AG08395 (cell line): ENCODE measurements at places on chromosomes 4 and X.
A peak's percentile ranks its signal among the peaks of the same experiment; 100 is the strongest.

DNA sequence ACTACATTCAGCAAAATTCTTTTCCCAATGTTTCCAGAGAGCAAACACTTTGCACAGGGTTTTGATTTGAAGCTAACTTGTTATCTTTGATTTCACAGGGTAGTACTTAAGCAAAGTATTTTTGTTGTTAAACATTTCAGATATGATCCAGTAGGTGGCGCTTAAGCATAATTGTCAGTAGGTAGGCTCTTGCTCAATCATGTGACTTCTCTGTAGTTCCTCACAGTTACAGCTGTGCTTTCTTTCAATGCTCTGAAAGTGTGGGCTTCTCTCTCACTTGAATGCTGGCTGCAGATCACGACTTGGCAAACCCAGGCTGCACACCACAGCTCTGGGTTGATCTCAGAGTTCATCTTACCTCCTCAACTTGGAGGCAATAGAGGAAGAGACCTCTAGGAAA, 1016.5 kb downstream of the SH3BGRL start:
- DNase-seq = peak; percentile 5

DNA sequence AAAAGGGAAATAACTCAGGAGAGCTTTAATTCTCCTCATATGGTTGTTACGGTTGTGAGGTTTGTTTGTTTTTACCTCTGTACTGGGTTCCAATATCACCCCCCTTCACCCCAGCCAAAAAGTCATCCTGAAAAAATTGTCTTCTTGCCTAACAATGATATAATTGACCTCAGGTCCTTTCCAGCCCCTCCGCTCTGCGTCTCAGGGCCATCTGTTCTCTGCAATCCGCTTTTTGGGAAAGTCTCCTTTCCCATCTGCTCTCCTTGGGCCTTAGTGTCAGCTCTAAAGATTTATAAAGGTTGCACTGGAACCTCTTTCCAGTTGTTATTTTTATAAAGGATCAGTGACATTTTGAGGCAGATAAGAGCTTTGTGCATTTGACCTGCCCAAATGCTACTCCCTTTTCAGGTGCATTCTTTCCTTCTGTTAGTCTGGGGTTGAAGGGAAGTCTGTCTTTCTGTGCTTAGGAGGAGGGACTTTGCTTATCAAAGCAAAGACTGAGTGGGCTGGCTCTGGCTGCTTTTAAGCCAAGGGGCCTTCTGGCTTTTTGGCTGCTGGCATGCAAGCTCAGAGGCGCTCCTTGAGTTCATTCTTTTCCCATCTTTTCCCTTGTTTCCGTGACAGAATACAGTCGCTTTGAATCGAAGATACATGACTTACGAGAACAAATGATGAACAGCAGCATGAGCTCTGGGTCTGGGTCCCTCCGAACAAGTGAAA, 34.1 kb downstream of the DLG3 start:
- no peak for DNase-seq

DNA sequence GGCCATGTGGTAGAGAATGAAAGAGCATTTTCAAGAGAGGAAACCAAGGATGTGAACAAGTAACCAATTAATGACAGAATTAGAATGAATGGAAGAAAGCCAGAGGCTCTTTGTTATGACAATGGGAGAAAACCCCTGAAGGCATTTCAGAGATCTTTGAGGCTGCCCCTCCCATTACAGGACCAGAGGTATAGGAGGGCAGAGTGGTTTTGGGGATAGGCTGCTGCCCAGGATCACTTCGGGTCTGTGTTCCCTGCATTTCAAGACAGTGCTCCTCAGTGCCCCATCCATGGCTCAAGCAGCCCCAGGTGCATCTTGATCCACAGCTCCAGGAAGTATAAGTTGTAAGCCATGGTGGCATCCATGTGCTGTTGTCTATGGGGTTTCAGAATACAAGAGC, 124.0 kb upstream of the HPF1 start:
- DNase-seq = no peak

DNA sequence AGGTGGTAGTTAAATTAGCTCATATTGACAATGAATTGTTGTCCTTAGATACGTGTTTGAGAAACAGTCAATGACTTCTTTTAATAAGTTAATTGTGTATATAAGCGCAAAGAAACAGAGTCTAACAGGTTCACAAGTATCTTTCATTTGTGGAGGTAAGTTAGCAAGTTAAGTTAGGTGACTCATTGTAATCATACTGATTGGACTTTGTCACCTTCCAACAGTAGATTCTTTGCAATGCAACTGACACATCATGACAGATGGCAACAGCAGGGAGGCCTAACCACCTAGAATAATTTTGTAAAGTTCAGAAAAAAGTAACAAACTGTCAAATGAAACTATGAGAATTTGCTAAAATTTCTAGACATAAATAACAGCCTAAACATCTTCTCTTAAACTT, 207.6 kb upstream of the PITX2 start:
- DNase-seq = no peak

DNA sequence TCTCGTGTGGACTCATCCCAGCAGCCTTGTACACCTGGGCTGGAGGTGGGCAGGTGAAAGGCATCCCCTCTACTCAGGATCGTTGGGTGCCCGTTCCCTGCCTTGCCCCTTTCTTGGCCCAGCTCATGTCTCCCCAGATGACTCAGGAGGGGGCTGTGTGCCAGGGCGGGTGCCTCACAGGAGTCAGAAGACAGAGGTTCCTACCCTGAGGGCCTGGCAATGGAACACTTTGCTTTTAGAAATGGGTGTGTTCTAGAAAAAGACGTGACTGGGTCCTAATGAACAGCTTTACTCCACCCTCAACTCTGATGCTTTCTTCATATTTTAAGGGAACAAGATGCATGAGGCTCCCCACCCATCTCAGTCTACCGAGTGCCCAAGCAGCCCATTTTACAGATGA, 22.5 kb upstream of the TRIM2 start:
- no peak for DNase-seq
